K562 (cell line): ENCODE measurements at places on chromosomes 5 and 9. TPM values are rescaled to one million over a fixed set of nuclear protein-coding genes. Genes with fewer than 3 reads are reported as not detected.

DNA sequence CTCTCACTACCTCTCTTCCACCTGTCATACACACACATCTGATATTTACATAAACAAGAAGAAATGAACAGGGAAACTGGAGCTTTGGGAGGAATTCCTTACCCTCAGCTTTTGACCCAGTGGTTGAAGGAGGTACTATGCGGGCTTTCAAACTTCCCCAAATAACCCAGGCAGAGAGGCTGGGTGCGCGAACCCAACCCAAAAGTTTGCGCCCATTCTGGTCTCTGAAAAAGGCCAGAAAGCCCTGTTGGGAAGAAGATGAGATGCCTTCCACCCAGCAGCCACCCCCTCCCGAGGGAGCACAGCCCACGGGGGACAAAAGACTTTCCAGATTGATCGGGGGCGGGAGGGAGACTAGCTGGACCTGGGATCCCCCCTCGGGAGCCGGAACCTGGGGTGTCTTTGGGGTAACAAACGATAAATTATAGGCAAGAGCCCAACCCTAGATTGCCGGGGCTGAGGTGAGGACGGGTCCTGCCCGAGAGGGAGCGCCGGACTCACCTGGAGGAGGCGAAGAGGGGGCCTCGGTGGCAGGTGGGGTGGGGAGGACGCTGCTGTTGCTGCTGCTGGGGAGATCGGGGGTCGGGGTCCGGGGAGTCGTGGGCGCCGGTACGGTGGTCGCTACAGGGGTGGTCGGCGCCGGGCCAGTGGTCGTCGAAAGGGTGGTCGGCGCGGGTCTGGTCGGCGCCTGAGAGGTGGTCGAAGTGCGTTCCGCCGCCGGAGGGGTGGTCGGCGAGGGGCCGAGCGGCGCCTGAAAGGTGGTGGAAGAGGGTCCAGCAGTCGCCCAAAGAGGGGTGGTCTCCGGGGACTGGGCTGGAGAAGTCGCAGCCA, 798 bp downstream of the MEGF9 start:
- peaks cover 29% of the 10 kb centered on the region for H3K4me1 ChIP-seq
- peak overlapping the region; percentile 57 for H3K27ac ChIP-seq
- peak; percentile 30 for DNase-seq
- no peaks in the 10 kb centered on the region for H3K27me3 ChIP-seq
- H3K36me3 ChIP-seq: no peaks in the 10 kb centered on the region

GRCh38 chr9:136243631-136244030, 2.0 kb downstream of the QSOX2 start:
- 0 out of 2 replicates have a peak overlapping the region, but pooled peaks have one; percentile 75 for H3K4me3 ChIP-seq
- no peaks in the 10 kb centered on the region for H3K27me3 ChIP-seq
- peaks cover 61% of the 10 kb centered on the region for H3K4me1 ChIP-seq
- DNase-seq: no peak
- H3K27ac ChIP-seq: no peak overlapping the region
- H3K36me3 ChIP-seq: peaks cover 33% of the 10 kb centered on the region

DNA sequence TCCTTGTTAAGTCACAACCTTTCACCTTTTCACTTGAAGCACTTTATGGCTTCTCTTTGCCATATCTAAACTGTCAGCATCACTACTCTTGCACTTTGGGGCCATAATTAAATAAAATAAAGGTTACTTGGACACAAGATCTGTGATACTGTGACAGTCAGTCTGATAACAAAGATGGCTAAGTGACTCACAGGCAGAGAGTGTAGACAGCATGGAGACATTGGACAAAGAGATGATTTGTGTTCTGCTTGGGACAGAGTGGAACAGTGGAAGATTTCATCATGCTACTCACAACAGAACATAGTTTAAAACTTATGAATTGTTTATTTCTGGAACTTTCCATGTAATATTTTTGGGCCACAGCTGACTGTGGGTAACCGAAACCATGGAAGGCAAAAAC, 81.7 kb upstream of the SMC5 start:
- DNase-seq: no peak
- no peak overlapping the region for H3K4me3 ChIP-seq
- H3K27ac ChIP-seq: no peak overlapping the region
- no peaks in the 10 kb centered on the region for H3K27me3 ChIP-seq

- no peak for DNase-seq
- H3K36me3 ChIP-seq: no peaks in the 10 kb centered on the region
- no peak overlapping the region for H3K27ac ChIP-seq
- H3K27me3 ChIP-seq: no peaks in the 10 kb centered on the region; the same call in 2 of the 3 replicates
- no peak overlapping the region for H3K4me3 ChIP-seq
Observed at GRCh38 chr9:109641372-109641659, 138.7 kb upstream of the PALM2AKAP2 start.

The TRIM7 gene
- 10.3 and 12.4 TPM in 2 replicates for total RNA-seq

DNA sequence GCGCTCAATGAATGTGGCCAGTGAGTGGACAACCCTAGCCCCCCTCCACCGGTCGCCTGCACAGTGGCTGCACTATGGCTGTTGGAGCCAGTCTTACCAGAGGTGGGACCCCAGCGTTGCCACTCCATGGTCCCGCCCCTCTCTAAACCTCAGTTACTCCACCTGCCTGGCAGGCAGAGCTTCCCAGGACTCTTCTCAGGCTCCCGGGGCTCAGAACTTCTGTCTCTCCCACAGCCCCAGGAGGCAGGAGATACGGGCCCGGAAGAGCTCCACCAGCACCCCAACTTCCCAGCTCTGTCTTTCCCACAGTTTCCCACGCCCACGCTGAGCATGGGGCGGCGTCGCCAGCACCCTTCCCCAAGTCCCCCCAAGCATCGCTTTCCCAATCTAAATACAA, 975 bp downstream of the RASGEF1C start:
- H3K4me3 ChIP-seq: peak overlapping the region; percentile 35
- DNase-seq: no peak
- no peak overlapping the region for H3K27ac ChIP-seq
- H3K4me1 ChIP-seq: peaks cover 40% of the 10 kb centered on the region
- H3K36me3 ChIP-seq: no peaks in the 10 kb centered on the region

DNA sequence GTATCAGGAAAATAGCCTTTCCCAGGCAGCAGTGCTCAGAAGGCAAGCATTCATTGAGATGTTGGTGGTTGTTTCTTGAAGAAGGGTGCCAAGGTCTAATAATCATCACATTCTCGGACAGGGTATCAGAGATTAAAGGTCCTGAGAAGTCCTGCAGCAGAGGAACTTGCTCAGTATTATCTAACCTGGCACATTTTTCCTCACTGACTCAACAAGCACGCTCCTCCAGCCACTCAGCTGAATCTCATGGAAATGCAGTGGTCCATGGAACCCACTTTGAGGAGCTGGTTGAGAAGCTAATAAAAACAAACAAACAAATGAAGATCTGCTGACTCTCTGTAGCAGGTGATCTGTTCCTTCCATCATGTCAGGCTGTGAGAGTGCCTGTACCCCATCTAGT, 35.3 kb upstream of the ICE1 start:
- DNase-seq: no peak
- H3K27ac ChIP-seq: no peak overlapping the region

- H3K27me3 ChIP-seq: no peaks in the 10 kb centered on the region; the same call in 2 of the 3 replicates
- no peaks in the 10 kb centered on the region for H3K4me1 ChIP-seq
- no peaks in the 10 kb centered on the region for H3K36me3 ChIP-seq
Observed at GRCh38 chr9:138094028-138094427, 216.4 kb downstream of the CACNA1B start.

- H3K27ac ChIP-seq: no peak overlapping the region
- no peak for DNase-seq
- H3K4me1 ChIP-seq: no peaks in the 10 kb centered on the region
Observed at GRCh38 chr5:167561796-167562195, 729.6 kb upstream of the WWC1 start.

The UBAP1 gene
- total RNA-seq: 16.5 and 16.6 TPM in 2 replicates

The PRLR gene
- total RNA-seq: 0.02 and 0.25 TPM in 2 replicates

DNA sequence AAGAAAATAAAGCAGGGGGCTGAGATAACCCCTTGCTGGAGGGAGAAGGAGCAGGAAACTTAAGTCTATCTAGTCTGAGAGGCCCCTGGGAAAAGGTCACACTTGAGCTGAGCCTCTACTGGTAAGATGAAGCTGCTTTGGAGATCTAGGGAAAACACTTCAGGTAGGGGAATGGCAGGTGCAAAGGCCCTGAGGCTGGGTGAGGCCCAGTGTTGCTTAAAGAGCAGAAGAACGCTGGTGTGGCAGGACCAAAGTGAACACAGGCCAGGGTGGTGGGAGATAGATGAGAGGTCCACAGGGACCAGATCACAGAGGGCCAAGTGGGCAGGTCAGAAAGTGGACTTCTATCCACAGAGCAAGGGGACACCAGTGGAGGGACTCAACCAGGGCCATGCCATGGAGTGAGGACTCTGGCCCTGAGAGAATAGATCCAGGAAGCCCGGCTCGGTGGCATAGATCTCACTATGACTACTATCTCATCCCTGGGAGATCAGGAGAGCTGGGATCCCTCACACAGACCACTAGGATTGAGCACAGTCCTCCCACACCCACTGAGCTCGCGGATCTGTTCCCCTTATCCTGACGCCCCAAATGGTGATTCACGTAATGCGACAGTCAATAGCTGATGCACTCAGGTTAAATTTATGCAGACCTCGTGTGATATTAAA, 17.6 kb upstream of the NEURL1B start:
- H3K36me3 ChIP-seq: no peaks in the 10 kb centered on the region
- H3K4me1 ChIP-seq: no peaks in the 10 kb centered on the region
- H3K27me3 ChIP-seq: peaks cover 80% of the 10 kb centered on the region
- no peak overlapping the region for H3K4me3 ChIP-seq
- no peak overlapping the region for H3K27ac ChIP-seq

The SPATA31E1 gene
- not detected in 2 replicates for total RNA-seq

The MYOT gene
- not detected in 2 replicates for total RNA-seq

The PRDM9 gene
- 0.33 and 0.47 TPM in 2 replicates for total RNA-seq

- H3K36me3 ChIP-seq: no peaks in the 10 kb centered on the region
- no peak overlapping the region for H3K4me3 ChIP-seq
- no peaks in the 10 kb centered on the region for H3K27me3 ChIP-seq
- H3K27ac ChIP-seq: no peak overlapping the region
- DNase-seq: no peak
Observed at GRCh38 chr9:82108474-82108873, 119.9 kb downstream of the SPATA31D1 start.

The VLDLR gene
- total RNA-seq: 0.34 and 0.58 TPM in 2 replicates

- no peak overlapping the region for H3K27ac ChIP-seq
- H3K4me1 ChIP-seq: no peaks in the 10 kb centered on the region
- no peak for DNase-seq
- H3K36me3 ChIP-seq: no peaks in the 10 kb centered on the region
Observed at GRCh38 chr5:41246376-41246775, 33.0 kb upstream of the C6 start.

DNA sequence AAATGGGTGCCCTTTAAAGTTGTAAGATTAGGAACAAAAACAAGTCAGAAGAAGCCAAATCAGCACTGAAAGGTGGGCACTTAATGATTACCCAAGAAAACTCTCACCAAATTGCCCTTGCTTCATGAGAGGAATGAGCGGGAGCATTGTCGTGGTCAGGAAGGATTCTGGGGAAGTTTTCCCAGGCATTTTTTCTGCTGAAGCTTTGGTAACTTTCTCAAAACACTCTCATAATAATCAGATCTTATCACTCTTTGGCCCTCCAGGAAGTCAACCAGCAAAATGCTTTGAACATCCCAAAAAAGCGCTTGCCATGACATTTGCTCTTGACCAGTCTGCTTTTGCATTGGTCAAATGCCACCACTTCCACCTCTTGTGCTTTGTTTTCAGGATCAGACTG, 10.4 kb upstream of the PCDHGC3 start:
- H3K27ac ChIP-seq: no peak overlapping the region
- no peak overlapping the region for H3K4me3 ChIP-seq
- H3K4me1 ChIP-seq: no peaks in the 10 kb centered on the region

The NRARP gene
- total RNA-seq: 24.5 and 29.5 TPM in 2 replicates

GRCh38 chr9:121857928-121858327, 206.5 kb downstream of the DAB2IP start:
- H3K27me3 ChIP-seq: peaks cover 2% of the 10 kb centered on the region
- no peak overlapping the region for H3K27ac ChIP-seq
- no peaks in the 10 kb centered on the region for H3K36me3 ChIP-seq
- no peak for DNase-seq
- H3K4me3 ChIP-seq: no peak overlapping the region

GRCh38 chr5:67163231-67163756, 33.3 kb downstream of the CD180 start:
- H3K4me3 ChIP-seq: no peak overlapping the region
- peaks cover 13% of the 10 kb centered on the region for H3K4me1 ChIP-seq
- no peak overlapping the region for H3K27ac ChIP-seq
- H3K36me3 ChIP-seq: peaks cover 12% of the 10 kb centered on the region; the same call in 1 of the 3 replicates

The FOXD4 gene
- 0.76 and 1.0 TPM in 2 replicates for total RNA-seq
